ENCODE measurements at places on chromosomes 3 and 15. TPM values are rescaled to one million over a fixed set of nuclear protein-coding genes. Genes with fewer than 3 reads are reported as not detected.

DNA sequence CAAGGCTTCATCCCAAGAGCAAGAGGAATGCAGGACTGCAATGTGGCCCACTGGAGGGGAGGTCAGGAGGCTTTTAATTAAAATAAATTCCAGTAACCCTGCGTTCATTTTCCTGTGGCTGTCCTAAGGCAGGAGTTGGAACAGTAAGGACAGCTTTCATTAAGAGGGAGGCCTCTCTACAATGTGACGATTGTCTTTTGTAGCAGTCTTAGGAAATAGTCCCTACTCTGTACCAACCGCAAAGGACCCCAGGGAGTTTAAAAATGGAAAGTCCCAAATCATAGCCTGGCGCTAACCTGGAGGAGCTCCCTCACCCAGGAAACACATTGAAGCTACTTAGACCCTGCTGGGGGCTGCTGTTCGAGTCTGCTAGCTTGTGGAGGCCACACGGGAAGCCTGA lies 62.8 kb downstream of the SYNM start:
- no peak for DNase-seq

DNA sequence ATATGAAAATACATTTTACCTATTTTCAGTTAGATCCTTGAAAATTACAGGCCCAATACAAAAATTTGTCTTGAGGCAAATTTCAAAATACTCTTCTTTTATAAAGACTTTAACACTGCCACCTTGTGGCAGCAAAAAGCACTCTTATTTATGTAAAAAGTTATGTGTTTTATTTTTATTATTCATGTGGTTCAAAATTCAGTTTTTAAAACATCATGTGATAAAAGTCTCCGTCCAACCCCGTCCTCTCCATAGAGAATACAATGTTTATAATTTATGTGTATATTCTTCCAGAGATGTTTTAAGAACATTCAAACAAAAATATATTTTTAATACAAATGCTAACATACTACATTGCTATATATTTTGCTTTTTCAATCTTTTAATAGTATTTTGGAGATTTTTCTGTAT lies 36.9 kb upstream of the TRIM59 start:
- DNase-seq = no peak

- DNase-seq = no peak
Measured at GRCh38 chr3:37562876-37563275, 298.8 kb upstream of the CTDSPL start.

- DNase-seq = no peak
Measured at GRCh38 chr3:189554868-189555557, 76.2 kb upstream of the TP63 start.

- no peak for DNase-seq
Measured at GRCh38 chr15:28123408-28124023, 24.4 kb upstream of the OCA2 start.

DNA sequence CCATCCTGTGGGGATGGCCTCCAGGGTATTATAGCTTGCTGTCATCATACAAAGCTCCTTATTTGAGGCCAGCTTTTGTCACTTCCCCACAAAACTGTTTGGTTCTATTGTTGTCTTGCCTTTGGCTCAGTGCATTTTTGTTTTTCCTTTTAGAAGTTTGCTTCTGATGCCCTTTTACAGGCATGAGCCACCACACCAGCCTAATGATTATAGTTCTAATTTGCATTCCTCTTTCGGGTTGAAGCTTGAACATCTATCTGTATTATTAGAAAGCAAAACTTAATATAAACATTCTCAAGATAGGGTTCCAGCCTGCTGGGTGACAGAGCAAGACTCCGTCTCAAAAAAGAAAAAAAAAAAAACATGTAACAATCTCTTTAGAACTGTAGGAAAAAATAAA lies 39.8 kb downstream of the SMARCC1 start:
- DNase-seq = no peak

- DNase-seq = no peak
Measured at GRCh38 chr15:92947071-92947730, 47.1 kb downstream of the CHD2 start.

DNA sequence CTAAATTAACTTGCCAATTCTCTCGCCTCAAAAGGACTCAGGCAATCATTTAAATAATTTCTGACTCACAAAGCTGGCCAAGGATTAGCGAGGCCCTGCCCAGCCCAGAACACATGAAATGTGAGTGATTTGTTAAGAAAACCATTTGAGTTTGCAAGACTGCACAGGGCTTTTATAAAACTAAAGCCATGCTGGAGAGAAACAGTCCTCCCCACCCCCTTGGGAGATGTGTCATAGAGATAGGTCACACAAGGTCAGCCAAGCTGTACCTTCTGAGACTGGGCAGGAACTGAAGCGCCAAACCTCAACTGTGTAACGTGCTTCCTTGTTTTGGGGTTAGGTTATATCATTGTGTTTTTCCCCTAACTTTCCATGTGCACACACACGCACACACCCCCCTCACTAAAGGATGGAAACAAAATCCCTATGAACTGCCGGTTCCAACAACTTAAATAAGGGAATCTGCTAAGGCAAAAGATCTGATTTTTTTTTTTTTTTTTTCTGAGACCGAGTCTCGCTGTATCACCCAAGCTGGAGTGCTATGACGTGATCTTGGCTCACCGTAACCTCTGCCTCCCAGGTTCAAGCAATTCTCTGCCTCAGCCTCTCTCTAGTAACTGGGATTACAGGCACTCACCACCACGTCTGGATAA lies 8.1 kb downstream of the SPATA12 start:
- DNase-seq = peak; percentile 18

GRCh38 chr15:28252831-28253230 lies 69.1 kb downstream of the HERC2 start:
- DNase-seq = no peak

Gene TERC
- 120 TPM for total RNA-seq

Gene WDR82
- 57.6 TPM for total RNA-seq

Gene HCN4
- total RNA-seq = not detected

Gene FGF7
- total RNA-seq = 1.1 TPM

Gene ADAMTS17
- 8.1 TPM for total RNA-seq

Gene CISH
- 9.3 TPM for total RNA-seq

Gene SCN10A
- not detected for total RNA-seq

Gene ERC2
- 0.19 TPM for total RNA-seq

Gene TMC3
- not detected for total RNA-seq

Gene ST3GAL6
- 3.9 TPM for total RNA-seq

Measured in esophagus squamous epithelium (tissue), 5 donors.